Bronchial epithelial cell (primary cell): ENCODE measurements at places on chromosomes 5 and 9.
A peak's percentile ranks its signal among the peaks of the same experiment; 100 is the strongest.

- no peak for DNase-seq
Measured at GRCh38 chr9:35322075-35322885, 160.5 kb downstream of the UNC13B start.

GRCh38 chr5:96714951-96715451 is 52.8 kb downstream of the CAST start:
- DNase-seq, result peak; percentile 88

- no peak for DNase-seq
Measured at GRCh38 chr5:862367-863243, 11.8 kb upstream of the ZDHHC11 start.

DNA sequence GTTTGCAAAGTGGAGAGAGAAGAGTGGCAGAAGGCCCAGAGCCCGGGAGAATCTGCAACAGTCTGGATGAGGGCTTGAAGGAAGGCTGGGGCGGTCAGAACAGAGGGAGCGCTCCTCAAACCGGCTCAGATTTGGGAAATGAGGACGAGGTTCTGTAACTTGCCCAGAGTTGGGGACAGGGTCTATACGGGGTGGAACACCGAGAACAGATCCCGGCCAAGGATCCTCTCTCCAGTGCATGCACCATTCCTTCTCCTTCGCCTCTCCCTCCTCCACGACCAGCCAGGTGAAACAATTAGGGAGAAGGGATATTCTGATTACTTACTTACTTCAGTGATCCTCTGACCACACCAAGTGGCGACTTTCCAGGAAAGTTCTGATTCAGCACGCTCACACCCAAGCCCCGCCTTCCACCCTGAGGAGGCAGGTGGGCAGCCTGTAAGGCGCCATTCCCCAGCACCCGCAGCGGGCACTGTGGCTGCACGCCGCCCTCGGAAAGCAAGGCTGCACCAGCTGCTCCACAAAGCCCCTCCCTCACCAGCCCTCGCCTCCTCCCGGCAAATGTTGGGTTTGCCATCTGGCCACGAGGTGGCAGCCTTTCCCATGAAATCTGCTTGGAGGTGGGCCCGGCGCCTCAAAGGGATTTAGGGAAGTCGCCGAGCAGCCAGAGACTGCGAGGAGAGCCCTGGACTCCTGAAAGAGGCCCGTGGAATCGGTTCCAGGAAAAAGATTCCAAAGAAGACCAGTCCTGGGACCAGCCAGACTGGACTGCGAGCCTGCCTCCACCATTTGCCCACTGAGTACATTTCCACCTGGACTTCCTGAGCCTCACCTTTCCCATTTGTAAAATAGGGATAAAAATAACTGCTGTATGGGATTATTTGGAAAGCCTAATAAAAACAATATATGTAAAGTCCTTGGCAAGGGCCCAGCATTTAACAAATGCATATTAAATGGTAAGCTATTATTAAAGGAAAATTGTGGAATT is 22.2 kb upstream of the WWC1 start:
- DNase-seq, result peak; percentile 86

- no peak for DNase-seq
Measured at GRCh38 chr5:153299891-153300290, 190.6 kb upstream of the GRIA1 start.

- no peak for DNase-seq
Measured at GRCh38 chr5:118156181-118156580, 832.2 kb downstream of the DTWD2 start.

DNA sequence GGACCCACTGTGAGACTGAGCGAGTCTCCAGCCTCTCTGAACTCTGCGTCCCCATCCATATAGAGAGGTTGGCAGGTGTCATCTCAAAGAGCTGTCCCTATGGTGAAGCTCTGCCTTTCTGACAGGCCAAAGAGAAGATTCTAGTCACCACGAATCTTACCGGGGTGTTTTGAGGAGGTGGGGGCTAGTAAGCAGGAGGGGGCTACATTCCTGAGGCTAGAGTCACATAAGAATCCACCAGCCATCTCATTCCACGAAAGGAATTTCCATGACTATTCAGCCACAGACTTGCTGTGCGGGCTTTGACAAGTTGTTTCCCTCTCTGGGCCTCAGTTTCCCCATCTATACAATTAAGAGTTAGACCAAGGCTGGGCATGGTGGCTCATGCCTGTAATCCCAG is 16.3 kb downstream of the PDGFRB start:
- no peak for DNase-seq

GRCh38 chr5:134561871-134562296 is 36.4 kb downstream of the JADE2 start:
- peak; percentile 26 for DNase-seq

DNA sequence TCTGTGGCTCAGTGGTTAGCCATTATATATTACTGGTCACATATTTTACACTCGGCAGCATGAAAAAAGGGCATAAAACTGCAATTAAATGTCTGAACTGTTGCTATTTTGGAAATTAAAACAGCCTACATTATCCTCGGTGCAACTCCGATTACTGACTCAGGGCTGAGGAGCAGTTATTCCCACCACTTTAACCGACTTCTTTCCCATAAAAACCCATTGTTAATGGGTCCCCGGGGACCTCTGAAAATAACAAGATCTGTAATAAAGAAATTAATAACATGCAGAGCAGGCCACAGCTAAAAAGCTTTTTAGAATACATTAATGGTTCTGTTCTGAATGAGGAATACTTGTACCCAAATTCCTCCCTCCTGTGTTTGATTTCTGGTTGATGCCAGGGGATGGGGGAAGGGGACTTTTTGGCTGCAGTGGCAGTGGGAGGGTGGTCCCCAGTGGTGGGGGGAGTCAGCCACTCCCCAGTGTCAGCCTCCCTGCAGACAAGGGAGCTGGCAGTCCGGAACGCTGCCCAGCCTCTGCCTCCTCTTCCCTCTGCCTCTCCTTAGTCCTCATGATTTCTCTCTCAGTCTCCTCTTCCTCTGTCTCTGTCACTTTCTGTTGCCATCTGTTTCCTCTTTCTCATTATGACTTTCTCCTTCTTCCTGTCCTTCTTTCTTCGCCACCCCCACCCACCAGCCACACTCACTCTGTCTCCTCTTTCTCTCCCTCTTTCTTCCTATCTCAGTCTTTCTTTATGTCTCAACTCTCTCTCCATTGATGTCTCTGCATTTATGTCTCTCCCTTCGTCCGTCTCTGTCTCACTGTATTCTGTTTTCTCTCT is 59.0 kb upstream of the ZBTB43 start:
- no peak for DNase-seq
